Cardiac fibroblast (primary cell): ENCODE measurements at places on chromosomes 5 and 9.

DNA sequence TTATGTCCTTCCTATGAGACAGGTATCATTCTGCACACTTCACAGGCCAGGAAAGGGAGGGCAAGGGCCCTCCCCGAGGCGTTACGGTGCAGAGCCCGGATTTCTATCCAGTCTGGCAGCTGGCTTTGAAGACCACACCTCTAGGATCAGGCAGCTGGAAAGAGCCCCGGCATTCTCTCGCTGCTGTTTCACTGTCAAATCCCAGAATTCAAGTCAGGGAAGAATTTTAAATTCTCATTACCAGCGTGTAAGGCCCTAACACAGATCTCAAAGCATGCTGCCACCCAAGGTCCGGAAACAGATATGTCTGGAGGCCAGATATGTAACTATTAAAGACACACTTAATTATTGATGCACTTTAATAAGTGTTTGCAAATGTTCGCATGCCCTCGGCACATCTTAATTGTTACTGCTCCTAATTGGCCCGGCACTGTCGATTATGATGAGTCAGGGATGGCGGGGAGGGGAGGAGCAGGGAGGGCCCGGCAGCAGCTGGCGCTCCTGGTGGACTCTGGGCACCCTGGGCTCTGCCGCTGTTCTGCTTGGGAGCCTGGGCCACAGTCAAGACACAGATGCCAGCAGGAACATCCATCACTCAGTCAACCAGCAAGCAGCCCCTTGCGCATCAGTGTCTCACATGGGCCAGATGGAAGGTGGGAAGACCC, 76.3 kb upstream of the BARHL1 start:
- DNase-seq: no peak

GRCh38 chr5:35103637-35104299, 56.0 kb upstream of the AGXT2 start:
- no peak for DNase-seq

GRCh38 chr9:135296735-135297455, 182.7 kb upstream of the PPP1R26 start:
- no peak for DNase-seq

GRCh38 chr9:72751541-72751940, 201.3 kb downstream of the ALDH1A1 start:
- no peak for DNase-seq

DNA sequence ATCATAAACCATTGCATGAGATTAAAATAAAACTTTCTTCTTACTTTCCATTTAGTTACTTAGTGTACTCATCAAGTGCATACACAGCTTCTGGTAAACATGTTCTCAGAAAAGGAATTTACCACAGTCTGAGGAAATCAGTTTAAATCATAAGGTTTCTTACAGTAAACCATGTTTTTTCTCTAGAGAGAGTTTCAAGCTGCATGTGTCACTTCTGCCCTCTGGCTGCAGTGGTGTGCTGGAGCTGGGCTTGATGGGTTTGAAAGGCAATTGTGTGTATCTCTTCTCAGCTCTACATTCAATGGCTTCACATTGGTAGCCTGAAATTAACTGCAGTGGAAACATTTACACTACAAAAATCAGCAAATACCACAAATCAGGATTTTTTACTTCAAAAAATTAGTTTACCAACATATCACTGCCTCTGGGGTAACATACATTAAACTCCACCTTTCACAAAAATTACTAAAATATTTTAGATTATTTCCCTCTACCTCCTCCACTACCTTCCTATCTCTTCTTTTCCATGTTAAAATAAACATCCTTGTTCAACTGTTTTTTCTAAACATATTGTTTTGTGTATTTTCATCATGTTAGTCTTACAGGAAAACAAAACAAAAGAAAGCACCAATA, 414.3 kb downstream of the ANXA1 start:
- DNase-seq: peak; percentile 62

GRCh38 chr9:5629312-5630080, 589 bp downstream of the RIC1 start:
- DNase-seq: peak; percentile 56

DNA sequence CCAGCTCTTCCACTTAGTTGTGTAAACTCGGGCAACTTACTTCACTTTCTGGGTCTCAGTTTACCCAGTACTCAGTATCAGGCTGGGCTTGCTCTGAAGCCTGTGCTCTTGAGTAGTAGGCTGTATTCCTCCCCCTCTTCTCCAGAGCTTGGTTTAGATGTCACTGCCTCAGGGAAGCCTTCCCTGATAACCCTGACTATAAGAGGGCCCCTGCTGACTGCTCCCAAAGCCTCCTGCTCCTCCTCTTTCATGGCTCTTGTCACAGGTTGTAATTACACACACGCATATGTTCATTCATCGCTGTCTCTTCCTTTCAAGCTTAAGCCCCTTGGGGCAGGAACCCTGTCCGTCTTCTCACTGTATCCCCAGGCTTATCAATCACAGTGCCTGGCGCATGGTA, 140.2 kb downstream of the RGS3 start:
- no peak for DNase-seq

- DNase-seq: peak; percentile 85
Measured at GRCh38 chr9:114653556-114654159, 3.9 kb downstream of the TEX53 start.

DNA sequence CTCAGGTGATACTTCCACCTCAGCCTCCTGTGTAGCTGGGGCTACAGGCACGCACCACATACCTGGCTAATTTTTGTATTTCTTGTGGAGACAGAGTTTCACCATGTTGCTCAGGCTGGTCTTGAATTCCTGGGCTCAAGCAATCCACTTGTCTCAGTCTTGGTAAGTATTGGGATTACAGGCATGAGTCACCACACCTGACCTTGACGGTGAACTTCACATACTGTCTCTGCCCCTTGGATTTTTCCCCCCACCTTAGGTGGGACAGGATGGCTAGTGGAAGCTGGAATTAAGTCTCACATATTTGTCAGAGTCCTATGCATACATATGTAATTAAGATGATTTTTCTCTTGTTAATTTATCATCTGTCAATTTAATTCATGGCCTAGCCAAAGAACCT, 20.9 kb upstream of the RFK start:
- peak; percentile 20 for DNase-seq

DNA sequence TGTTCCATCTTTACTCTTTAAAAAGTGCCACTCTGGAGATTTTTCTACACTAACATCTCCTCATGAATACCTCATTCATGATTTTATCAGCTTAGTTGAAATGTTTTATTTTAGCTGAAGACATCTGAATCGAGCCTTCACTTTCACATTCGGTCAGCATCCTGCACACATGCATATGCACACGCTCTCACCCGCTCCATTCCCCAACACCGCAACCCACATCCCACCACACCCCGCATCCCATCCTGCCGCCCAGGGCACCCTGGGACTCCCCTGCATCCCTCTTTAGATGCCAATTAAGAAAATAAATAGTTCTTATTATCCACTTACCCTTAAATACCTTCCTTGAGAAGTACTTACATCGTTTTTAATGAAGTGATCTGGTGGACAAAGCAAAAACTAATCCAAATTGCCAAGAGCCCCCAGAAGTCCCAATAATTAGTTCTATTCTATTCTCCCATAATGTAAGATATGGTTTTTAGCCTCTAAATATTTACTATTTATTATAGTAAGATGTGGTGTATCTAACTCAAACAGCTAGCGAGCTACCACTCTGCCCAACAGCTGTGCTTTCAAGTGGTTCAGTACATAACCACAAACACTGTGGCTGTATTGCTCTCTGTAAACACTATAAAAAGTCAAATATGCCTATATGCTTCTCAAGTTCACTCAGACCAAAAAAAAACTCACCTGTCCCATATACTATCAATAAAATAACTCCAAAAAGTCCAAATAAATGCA, 38.2 kb downstream of the GZMK start:
- no peak for DNase-seq

- DNase-seq: no peak
Measured at GRCh38 chr5:36881807-36882206, 5.2 kb downstream of the NIPBL start.

DNA sequence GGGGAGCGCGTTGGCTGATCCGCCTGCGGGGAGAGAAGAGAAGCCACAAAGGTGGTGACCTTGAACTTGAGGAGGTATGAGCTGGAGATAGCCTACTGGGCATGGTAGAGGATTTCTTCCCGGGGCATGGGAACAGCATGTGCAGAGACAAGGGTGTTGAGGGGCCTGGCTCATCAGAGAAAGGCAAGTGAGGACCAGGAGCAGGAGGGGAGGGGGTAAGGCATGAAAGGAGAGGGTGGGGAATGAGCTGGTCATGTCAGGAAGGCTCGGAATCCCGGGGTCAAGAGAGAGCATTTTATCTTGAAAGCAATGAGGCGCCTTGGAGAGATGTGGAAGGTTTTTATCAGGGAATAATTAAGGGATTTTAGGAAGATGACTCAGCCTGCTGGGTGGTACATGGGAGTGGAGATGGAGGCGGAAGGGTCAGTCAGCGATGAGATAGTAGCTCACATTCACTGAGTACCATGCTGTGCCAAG, 121.1 kb downstream of the LHX2 start:
- peak; percentile 55 for DNase-seq

- no peak for DNase-seq
Measured at GRCh38 chr9:90010793-90011192, 406.0 kb downstream of the GADD45G start.

GRCh38 chr9:86175223-86175622, 75.9 kb upstream of the GOLM1 start:
- DNase-seq: no peak

- DNase-seq: no peak
Measured at GRCh38 chr9:37812773-37813379, 12.3 kb downstream of the DCAF10 start.

GRCh38 chr9:8221462-8221861, 421.9 kb upstream of the DMAC1 start:
- DNase-seq: no peak

DNA sequence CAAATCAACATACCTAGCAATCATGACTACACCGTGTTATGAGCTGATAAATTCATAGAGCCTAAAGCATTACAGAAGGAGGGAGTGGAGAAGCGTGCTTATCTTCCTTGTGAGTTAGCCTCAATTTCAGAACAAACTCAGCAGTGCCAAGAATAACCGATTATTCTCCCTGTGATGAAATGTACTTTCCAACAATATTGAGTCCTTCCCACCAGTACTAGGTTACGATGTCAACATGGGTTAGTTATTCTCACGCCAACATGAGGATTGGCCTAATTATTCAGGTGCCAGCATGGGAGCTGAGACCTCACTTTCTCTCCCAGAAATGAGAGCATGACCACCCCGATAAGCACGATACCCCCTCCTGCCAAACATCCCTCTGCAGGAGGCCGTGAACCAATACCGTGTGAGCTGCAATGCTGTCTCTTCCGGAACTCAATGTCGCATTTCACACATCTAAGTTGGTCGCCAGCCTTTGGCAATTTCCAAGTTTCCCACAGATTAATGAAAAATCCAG, 193.7 kb downstream of the ENC1 start:
- DNase-seq: peak; percentile 86

DNA sequence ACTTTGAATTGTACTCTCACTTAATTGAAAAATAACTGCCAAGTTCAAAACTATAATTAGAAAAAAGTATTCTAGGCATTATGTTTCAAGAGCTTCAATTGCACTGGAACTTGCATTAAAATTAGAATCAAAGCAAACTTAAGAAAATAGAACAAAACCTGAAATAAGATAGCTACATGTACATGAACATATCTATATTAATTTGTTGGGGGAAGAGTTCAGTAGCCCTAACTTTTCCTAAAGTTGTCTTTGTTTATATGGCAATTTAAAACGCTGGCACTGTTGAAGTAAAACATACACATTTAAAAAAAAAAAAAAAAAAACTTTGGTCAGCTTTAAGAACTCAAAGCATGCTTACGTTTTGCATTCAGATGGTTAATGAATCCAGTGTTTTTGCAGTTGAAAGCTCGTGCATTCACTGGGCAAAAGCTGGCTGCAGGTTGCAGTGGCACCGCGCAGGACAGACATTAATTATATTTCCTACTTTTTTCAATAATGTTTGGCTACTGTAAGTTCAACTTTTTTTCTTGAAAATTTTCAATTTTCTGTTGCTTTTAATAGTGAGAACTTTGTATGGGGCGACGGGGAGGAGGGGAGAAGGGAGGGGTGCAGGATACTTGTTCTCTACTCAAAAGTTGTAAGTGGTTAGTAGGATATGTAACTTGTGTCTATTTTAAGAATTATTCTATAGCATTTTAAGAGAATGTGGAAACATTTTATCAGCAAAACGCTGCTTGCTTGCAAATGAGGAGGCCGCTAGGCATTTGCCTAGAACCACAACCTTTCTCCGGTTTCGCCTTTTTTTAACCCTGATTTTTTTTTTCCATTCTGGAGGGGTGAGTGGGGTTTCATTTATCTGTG, 3.9 kb downstream of the NR2F1 start:
- no peak for DNase-seq

GRCh38 chr5:172487671-172488070, 33.3 kb upstream of the SH3PXD2B start:
- peak; percentile 18 for DNase-seq

DNA sequence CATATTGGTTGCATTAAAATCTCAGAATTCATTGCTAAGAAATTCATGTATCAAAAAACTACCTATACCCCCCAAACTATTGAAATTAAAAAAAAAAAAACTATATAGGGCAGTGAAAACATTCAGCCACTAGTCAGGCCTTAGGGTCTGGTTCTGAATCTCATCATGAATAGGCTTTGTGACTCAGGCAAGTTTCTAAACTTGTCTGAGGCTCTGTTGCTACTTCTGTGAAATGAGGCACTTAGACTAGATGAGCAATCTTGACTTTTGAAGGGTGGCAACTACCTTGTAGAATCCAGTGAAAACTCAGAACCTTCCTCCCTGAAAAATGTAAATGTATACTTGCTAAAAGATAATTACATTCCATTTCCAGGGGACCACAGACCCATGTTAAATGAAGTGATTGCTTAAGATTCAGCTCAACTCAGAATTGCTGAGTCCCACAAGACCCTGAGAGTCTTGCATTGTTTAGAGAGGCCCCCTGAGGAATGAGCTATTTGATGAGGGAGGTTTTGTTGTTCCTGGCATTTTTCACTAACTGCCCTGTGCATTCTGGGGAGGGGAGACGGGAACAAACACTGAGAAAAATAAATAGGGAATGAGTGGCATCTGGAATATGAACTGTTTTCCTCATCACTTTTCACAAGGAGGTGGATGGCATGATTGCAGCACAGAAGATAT, 29.5 kb downstream of the RAI14 start:
- peak; percentile 92 for DNase-seq
